Mammary epithelial cell (primary cell): ENCODE measurements at places on chromosomes 2 and 18. TPM values are rescaled to one million over a fixed set of nuclear protein-coding genes. Genes with fewer than 3 reads are reported as not detected.

RND3 gene
- 28.6 TPM for polyA plus RNA-seq

LBH gene
- polyA plus RNA-seq, result 2.4 TPM

RNASEH1 gene
- 15.2 TPM for polyA plus RNA-seq

VWC2L gene
- polyA plus RNA-seq, result not detected

NYAP2 gene
- polyA plus RNA-seq, result not detected

AGXT gene
- polyA plus RNA-seq, result not detected

APCDD1 gene
- polyA plus RNA-seq, result 3.0 TPM

MC2R gene
- polyA plus RNA-seq, result not detected
